ENCODE measurements at places on chromosomes 2 and 18.

GRCh38 chr2:9179572-9180201 lies 26.9 kb upstream of the ASAP2 start:
- no peak for DNase-seq

- no peak for DNase-seq
Measured at GRCh38 chr2:117762454-117762853, 52.0 kb upstream of the DDX18 start.

DNA sequence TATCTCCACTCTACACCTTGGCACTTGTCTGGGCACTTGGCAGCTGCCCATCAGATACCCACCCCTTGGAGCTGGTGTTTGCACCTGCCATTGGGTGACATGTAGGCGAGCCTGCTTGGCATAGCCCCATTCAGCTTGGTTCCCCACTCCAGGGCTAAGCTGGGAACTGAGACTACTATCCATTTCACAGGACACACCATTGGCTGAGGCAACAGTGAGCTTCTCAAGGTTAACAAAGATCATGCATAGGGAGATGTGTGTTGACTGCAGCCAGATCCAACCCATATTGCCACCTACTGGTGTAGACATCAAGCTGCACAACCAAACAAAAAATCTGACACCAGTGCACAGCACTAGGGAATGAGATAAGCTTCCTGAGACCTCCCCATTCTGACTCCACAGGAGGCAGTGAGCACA lies 1389.8 kb upstream of the TMEFF2 start:
- DNase-seq: no peak

- no peak for DNase-seq
Measured at GRCh38 chr18:74229005-74229404, 62.8 kb downstream of the CYB5A start.

- DNase-seq: no peak
Measured at GRCh38 chr2:72300147-72300684, 152.6 kb upstream of the CYP26B1 start.

- no peak for DNase-seq
Measured at GRCh38 chr2:196096982-196097745, 28.5 kb upstream of the DNAH7 start.

DNA sequence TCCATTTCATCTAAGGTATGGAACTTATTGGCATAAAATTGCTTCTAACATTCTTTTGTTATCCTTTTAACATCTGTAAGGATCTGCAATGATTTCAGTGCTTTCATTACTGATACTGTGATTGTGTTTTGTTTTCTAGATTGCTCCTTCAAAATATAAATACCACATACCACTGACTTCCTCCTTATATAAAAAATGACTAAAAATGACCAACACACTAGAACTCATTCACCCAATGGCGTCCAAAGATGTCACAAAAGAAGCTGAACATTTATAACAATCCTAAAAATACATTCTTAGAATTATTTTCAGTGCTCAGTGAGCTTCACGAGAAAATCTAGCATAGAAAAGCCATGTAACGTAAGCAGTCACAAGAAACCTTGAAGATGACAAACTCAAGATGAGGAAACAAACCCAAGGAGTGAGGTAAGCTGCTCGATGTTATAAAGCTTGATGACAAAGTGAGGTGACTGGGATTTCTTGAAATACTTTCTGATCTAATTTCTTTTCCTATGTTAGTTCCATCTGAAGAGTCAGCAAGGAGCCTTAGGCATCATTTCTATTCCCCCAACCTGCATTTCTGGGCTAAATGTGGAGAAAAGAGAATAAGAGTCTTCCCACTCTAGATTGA lies 42.6 kb downstream of the PNO1 start:
- DNase-seq: no peak

DNA sequence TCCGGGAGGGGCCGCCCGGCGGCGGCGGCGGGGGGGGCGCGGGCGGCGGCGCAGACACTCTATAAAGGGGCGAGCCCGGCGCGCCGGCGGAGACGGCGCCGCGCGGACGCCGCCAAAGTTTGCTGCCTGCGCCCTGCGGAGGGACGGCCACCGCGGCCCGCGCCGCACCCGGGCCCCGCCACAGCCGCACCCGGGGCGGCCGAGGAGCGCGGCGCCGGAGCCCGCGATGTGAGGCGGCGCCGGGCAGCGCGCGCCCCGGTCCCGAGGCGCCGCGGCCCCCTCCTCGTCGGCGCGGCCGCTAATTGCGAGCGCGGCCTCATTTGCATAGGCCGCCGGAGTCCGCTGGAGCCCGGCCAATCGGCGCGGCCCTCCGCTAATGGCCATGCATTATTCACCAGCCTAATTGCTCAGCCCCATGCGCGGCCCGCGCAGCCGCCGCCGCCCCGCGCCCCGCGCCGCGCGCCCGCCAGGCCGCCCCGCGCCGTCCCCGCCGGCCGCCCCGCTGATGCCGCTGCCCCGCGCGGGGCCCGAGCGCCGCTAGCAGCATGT lies at the start of gene SALL3:
Gene SALL3, plus strand, starts transcription at position 89 of the 549 bp plus-strand sequence. Its CDS starts 457 bp downstream, at position 546.
- DNase-seq: no peak

- DNase-seq: no peak
Measured at GRCh38 chr18:7349181-7349837, 118.4 kb downstream of the LRRC30 start.

- DNase-seq: no peak
Measured at GRCh38 chr2:37730037-37730818, 58.8 kb upstream of the CDC42EP3 start.

GRCh38 chr18:26536032-26536431 lies 12.3 kb downstream of the KCTD1 start:
- no peak for DNase-seq

DNA sequence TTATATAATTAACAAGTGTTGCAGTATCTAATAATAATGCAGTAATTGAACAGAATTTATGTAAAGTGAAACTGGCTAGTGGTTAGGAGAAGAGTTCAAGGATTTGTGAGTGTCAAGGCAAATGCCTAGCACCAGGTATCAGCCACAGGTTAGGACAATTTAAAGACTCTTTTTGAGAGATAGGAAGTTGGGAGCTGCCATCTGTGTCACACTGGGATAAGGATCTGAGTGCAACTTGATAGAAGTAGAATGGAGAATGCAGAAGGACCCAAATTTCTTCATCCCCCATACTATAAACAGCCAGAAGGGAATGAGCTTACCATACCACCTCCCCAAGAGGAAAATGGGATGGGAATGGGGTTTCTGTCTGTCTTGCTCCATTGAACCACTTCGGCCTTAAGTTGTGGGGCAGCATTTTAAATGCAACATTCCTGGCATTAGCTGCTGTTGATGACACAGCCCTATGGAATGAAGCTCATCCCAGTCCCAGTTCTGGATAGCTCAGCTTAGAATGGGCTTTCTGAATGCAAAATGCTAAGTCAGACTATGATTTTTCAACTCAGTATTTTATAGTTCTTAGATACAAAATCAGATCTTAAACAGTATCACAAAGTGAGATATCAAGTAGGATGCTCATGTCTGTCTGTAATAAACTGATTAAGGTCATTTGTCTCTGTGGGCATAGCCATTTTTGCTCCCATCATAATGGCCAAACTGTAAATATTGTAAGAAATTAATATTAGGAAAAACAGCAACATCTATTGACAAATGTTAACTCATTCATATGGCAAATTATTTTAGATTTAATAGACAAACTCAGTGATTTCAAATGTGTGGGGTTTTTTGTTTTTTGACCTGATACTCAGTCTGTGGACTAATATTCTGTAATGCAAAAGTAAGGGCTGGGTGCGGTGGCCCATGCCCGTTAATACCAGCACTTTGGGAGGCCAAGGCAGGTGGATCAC lies 44.0 kb downstream of the GPR155 start:
- no peak for DNase-seq

GRCh38 chr2:85684806-85685205 lies 9.4 kb upstream of the GNLY start:
- no peak for DNase-seq

DNA sequence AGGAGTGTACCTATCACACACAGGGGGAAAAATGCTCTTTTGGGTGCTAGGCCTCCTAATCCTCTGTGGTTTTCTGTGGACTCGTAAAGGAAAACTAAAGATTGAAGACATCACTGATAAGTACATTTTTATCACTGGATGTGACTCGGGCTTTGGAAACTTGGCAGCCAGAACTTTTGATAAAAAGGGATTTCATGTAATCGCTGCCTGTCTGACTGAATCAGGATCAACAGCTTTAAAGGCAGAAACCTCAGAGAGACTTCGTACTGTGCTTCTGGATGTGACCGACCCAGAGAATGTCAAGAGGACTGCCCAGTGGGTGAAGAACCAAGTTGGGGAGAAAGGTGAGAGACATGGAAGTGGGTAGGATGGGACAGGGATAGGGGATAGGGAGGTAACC lies 12.2 kb downstream of the DHRS9 start:
- DNase-seq: no peak

DNA sequence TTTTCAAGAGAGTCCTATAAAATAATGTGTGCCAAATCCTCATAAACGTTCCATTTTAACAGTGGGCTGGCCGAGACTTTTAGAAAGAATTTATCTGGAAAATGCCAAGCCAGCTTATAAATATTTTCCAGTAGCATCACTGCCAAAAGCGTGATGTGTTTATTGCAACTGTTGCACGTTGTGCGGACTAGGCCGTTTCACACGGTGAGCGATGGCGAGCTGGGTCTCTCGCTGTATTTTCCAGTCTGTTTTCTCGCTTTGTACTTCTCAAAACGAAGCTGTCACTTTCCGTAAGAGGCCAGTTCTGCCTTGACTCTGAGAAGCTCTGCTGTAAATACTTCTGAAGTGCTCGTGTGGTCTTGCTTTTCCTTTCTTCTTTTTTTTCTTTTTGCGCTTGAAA lies 65.0 kb upstream of the ZNF236 start:
- DNase-seq: no peak

GRCh38 chr2:202808754-202809153 lies 62.8 kb downstream of the ICA1L start:
- no peak for DNase-seq

DNA sequence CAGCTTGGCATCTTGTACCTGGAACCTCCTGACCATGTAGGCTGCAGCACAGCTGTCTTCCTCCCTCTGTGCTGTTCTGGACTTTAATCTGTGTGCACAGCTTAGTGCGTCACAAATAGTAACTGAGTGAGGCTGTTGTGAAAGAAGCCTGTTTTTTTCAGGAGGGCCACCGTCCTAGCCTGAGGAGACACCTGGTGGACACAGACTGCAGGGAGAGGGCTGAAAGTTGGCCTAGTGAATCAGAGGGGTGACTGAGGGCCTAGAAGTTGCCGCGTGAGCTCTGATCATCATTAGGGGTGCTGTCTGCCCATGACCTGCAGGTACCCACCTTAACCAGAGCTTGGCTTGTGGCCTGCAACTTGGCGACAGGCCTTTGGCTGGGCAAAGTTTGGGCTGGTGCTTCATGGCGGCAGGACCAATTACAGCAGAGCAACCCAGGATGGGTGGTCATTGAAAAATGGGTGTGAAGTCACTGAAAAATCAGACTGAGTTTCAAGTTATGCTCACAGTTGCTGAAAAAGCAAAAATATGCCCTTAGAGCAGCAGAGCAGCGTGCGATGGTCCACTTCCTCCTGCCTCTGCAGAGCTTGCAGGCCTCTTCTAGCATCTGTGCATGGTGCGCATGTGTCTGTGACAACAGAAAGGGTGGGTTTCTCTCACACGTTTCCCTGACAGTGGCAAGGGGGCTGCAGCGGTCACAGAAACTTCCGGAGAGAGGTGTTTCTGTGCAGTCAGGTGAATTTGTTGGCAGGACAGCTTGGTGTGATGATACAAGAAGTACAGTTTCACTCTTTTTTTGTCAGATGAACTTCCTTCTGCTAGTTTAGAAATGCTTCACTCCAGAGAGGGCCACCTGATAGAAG lies 9.6 kb downstream of the GDF7 start:
- DNase-seq: no peak

DNA sequence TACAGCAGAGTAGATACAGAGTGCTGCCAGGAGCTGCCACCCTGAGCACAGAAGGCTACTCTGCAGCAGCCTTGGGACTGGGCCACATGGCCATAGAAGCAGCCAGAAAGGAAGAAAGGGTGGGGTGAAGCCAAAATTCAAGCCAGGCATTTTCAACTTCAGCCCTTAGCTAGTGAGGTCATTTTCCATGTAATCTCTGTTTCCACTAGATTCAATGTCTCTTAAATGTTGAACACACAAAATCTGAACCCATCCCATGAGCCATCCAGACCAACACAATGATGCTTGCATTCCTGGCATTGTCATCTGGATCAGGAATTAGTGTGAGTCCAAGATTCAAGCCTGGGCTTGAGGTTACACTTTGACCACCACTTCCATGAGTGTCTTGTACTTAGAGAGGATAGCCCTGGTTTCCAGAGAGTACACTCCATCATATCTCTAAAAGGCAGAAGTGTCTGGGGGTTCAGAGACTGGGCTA lies 243.6 kb downstream of the OSR1 start:
- DNase-seq: no peak

GRCh38 chr2:158464426-158465281 lies 7.9 kb downstream of the PKP4 start:
- no peak for DNase-seq

GRCh38 chr18:50757358-50757757 lies 62.5 kb downstream of the MRO start:
- no peak for DNase-seq

DNA sequence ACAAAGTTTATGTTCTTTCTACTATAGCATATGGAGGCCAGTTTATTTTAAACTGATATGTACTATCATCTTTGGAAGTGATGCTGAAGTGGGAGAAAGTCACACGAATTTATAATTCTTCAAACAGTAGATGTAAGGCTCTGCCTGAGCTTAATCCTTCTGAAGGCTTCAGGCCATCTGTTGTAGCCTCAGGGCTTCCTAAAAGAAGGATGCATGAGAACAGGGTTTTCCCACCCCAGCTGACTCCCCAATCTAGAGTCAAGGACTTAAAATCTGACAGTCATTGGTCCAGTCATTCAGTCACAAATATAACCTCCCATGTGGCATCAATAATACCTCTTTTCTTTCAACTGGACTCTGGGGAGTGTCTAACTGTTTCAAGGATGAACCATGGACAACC lies 330.5 kb downstream of the KCNS3 start:
- DNase-seq: no peak

DNA sequence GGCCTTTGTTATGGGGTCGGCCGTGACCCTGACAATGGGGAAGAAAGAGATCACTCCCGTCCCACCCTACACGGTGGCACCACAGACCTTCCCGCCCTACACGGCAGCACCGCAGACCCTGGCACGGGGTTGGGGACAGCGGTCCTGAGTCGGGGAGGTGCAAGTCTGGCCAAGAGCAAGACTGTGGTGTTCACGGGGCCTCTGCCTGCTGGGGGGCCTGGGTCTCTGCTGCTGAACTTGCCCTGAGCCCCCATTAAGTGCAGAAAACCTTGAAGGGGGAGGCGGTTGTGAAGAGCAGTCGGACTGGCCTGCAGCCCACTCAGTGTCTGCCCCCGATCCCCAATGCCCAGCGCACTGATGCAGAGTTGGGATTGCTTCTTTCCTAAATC lies 75.9 kb downstream of the SLC66A2 start:
- DNase-seq: no peak

GRCh38 chr2:175203621-175204496 lies 22.3 kb upstream of the ATP5MC3 start:
- peak; percentile 34 for DNase-seq

GRCh38 chr2:136916131-136916530 lies 150.8 kb downstream of the THSD7B start:
- no peak for DNase-seq

GRCh38 chr2:43511199-43511598 lies 84.6 kb downstream of the THADA start:
- no peak for DNase-seq

- no peak for DNase-seq
Measured at GRCh38 chr18:68102117-68102516, 585.6 kb upstream of the DSEL start.
